Fibroblast of the aortic adventitia (primary cell): ENCODE measurements at places on chromosomes 13 and 19. TPM values are rescaled to one million over a fixed set of nuclear protein-coding genes. Genes with fewer than 3 reads are reported as not detected.

The PTPRS gene
- total RNA-seq: 126 and 193 TPM in 2 replicates

The ZSCAN1 gene
- total RNA-seq: not detected in 2 replicates

The NDUFA7 gene
- 5.0 and 24.1 TPM in 2 replicates for total RNA-seq

The ZNF888 gene
- 0.82 and 4.7 TPM in 2 replicates for total RNA-seq

The NAA16 gene
- total RNA-seq: 16.1 and 37.3 TPM in 2 replicates

The U2AF1L4 gene
- total RNA-seq: 5.8 and 7.1 TPM in 2 replicates

The HOMER3 gene
- 68.7 and 131 TPM in 2 replicates for total RNA-seq

The ERICH4 gene
- not detected in 2 replicates for total RNA-seq

The GJB6 gene
- not detected in 2 replicates for total RNA-seq

The KLK2 gene
- total RNA-seq: not detected in 2 replicates

The MCOLN1 gene
- 12.0 and 17.3 TPM in 2 replicates for total RNA-seq

The CD70 gene
- total RNA-seq: 0.09 TPM in 1 of 2 replicates, not detected in the other

The MED16 gene
- 21.0 and 24.5 TPM in 2 replicates for total RNA-seq

The SULT2A1 gene
- total RNA-seq: not detected in 2 replicates

The CNFN gene
- total RNA-seq: not detected in 2 replicates

The CEACAM20 gene
- not detected in 2 replicates for total RNA-seq

The PLVAP gene
- 0.09 TPM in 1 of 2 replicates, not detected in the other for total RNA-seq

The GAS6 gene
- 33.3 and 45.1 TPM in 2 replicates for total RNA-seq

The CYP2B6 gene
- total RNA-seq: not detected in 2 replicates

The TMPRSS9 gene
- total RNA-seq: not detected in 2 replicates
